Fibroblast of skin of right quadriceps (primary cell): ENCODE measurements at places on chromosomes 5 and 9.

DNA sequence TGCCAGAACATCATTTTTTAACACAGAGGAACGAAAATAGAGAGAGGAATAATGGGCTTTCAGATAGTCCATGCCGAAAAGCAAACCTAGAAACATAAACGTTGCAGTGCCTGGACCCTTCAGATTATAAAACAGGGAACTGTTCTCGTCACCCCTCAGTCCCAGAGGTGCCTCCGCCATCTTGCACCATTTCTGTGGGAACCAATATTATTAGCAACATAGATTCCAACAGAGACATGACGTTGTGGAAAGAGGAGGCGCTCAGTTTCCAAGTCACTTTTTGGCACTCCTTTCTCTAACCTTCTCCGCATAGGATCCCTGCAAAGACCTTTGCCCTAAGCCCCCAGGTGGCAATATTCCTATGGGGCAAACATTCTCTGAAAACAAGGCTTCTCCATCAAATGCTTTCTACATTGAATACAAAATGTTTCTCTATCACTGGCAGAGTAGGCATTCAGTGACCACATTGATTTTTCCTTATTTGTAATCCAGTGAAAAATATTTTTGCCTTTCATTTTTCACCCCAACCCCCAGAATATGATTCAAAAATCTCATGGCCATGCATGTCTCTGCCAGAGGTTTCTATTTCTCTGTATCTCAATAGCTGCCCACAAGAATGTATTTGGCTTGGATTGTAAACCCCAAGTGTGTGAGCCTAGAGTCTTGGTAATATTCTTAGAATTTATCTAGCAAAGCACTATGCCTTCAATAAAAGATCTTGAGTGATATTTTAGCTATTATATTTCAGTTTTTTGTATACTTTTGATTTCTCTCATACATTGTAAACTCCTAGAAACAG, 500.8 kb upstream of the WWC1 start:
- DNase-seq: peak; percentile 81

DNA sequence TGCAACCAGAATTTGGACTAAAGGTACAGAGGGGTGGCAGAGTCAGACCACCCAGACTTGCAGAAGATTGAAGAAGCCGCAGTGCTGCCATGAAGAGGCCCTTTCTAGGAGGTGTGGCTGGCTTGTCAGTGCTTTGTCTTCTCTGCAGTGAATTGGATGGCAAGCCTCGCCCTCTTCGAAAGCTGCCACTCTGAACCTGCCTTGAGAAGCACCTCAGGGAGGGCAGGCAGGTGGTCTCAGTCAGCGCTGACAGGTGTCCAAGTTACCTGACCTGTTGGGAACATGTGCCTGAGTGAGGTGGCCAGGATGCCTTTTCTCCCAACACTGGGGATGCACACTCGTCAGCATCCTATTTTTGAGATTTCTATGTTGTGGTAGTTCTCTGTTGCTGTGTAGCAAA, 6.2 kb downstream of the TENT4A start:
- DNase-seq: no peak

DNA sequence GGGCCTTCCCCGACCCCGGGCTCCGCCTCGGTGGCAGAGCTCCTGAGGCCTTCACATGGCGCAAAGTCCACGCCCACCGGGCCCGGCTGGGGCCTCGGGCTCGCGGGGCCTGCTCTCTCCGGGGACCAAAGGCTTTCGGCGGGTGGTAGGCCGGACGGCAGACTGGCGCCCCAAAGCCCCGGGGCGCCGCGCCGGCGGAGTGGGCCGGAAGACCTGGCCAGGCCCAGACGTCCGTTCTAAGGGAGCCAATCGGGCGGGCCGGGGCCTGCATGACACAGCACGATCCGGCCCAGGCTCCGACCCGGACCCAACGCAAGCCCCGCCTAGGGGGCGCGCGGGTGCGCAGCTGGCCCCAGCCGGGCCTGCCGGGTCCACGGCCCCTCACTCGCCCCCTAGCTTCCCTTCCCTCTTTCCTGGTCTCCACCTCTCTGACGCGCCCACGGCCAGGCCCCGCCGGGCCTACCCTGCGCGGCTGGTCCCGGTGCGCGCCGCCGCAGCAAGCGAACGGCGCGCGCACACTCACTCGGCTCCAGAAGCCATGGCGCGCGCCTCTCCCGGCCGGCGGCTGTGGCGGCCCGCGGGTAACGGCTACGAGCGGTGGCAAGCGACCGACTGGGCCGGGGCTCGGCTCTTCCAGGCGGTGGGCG, 488 bp downstream of the VCP start:
- DNase-seq: peak; percentile 82

DNA sequence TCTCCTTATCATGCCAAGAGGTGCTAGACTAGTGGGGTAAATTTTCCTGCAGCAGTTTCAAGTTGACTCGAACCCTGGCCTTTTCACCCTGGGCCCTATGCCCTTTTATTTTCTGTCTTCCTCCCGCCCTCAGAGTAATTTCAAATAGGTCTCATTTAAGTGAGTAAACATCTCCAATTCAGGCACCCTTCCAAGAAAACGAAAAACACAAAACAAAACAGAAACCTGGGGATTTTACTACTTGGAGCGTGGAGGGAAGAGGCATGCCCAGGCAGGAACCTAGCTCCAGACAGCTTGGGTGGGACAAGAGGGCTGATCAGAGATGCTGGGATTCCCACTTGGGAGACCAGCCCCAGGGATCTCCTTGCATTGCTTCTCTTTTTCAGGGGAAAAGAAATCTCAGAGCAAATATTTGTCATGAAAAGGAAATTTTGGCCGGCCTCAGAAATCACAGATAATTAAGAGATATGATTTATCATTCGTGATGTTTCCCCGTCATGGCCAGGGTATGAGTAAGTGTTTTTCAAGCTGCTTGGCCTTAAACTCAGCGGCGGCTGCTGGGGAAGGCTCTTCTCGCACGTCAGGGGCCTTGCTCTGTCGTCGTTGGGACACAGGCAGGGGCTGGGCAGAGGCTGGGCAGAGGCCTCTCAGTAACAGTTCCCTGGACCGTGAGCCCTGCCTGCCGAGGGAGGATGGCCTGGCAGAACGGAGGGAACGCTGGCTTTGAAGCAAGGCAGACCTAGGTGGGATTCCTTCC, 248.6 kb upstream of the KLF4 start:
- peak; percentile 80 for DNase-seq

DNA sequence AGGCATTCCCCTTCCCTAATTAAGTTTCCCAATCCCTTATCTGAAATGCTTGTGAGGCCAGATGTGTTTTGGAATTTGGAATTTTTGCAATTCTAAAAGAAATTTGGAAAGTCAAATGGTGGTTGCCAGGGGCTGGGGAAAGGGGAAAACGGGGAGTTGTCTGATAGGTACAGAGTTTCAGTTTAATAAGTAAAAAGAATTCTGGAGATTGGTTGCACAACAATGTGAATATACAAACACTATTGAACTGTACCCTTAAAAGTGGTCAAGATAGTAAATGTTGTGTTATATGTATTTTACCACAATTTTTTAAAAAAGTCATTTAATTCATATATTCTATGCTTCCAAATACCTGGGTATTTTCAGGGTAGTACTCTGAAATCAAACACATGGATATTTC, 154.5 kb downstream of the ADAMTS12 start:
- no peak for DNase-seq

DNA sequence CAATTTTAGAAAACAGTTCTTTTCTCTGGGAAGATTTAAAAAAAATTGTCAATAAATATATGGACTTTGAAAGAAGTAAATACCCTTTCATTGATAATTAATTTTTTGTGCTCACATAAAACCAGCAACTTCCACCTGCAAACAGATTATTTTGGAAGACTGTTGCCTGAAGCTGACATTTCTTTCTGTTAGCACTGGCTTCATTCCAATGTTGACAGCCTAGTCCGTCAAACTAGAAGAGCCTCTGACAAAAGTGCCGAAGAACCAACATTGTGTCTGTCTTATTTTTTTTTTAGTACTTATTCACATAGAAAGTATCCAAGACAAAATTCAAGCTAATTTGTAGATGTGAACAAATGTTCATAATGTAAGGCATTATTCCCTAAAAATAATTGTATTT, 108.6 kb upstream of the TMEM161B start:
- no peak for DNase-seq

DNA sequence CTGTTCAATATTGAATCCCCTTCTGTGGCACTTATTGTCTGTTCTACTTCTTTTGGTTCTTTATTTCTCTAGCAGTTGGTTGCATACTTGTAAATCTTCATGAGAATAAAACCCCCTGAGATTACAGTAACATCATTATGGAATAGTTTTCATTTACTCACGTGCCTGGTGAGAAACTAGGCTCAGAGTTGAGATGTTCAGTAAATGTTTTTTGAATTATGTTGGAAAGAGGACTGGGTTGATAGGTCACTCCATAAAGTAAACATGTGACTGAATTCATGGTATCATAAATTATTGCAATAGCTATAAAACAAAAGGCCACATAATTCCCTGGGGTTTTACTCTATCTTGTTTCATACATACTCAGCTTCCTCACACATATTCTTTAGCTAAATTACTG, 174.2 kb upstream of the C9orf72 start:
- DNase-seq: peak; percentile 17

DNA sequence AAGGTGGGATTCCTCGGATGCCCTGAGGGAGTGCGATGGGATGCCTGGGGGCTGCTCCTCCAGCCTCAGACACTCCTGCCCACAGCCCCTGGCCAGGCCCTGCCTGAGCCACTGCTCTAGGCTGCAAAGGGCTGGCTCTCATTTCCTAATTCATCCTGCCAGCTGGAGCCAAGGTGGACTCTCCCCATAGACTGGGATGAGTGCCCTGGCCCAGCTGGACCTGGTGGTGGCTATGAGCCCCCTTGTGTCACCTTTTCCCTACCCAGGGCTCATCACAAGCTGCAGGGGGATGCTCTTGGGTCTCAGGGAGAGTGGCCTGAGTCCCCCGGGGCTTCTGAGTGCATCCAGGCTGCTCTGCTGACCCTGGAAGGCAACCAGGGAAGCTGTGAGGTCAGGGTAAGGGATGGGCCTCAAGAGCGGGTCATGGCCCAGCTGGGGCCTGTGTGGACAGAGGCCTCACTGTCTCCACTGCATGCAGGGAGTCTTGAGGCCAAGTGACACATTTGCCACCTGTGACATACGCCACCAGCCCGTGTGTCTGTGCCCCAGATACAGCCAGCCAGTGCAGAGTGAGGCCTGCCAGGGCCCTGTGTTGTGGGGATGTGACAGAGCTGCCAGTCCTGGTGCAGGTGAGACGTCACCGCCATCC, 102.7 kb upstream of the IER5L start:
- DNase-seq: no peak

DNA sequence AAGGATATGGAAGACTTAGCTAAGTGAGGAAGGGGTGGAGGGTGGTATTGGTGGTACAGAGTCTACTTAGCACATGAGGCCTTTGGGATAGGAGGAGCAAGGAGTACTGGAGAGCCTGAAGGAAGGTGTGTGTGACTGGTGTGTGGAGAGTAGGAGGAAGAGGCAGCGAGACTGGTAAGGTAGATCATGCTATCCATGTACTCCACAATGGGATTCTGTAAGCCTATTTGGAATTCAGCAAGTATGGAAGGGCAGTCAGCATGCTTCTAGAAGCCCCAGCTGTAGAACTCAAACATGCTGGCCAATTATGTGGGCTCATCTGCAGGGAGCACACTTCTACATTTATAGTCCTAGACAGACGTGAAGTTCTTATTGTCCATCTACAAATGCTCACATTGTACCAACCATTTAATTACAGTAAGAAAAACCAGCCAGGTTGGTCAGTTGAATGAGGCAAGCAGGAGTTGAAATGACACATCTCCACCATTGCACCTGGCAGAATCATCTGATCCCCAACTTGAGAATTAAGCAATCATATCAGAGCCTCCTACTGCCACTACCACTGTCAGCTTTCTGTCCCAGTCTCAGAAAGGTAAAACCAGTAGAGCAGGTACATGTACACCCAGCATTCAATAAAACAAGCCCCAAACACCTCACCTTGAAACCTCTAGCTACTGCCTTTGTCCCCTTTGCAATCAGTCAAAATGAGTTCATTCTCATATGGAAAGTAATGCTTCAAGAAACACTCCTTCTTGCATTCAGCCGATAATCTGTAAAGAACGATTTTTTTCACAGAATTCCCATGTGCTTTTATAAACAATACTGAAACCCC, 60.9 kb upstream of the GLRX start:
- DNase-seq: no peak

- DNase-seq: no peak
These were observed 54.0 kb upstream of the MAP3K1 start for GRCh38 chr5:56761151-56761885.

GRCh38 chr9:6147846-6148245, 67.8 kb upstream of the IL33 start:
- DNase-seq: no peak

DNA sequence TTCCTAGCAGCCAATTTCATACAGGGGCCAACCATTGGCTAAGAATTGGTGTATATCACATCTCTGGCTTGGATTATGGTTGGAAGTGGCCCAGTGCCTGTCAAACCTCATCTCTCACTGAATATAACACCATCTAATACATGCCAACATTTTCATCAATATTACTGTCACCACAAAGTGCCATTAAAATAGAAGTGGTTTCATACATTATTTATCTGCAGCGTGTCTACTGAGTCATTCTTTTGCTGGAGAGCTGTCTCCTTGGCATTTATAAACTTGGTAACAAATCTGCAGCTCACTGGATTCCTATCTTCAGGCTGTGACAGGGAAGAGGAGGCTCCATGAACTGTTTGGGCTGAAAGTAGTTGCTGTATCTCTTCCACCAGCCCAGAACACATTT, 70.9 kb downstream of the PTTG1 start:
- DNase-seq: peak; percentile 46

DNA sequence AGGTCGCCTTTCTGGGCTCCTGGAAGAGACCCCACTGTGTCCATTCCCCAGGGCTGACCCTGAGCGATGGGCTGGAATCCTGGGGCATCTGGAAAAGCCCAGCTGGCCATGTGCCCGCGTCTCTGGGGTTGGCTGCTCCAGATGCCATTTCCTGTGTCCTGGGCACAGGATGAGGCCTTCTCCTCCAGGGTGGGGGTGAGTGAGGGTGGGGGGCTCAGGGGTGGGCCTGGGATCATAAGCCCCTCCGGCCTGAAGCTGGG, 30.7 kb downstream of the PAEP start:
- DNase-seq: no peak

GRCh38 chr5:174491761-174492350, 232.5 kb upstream of the MSX2 start:
- no peak for DNase-seq

DNA sequence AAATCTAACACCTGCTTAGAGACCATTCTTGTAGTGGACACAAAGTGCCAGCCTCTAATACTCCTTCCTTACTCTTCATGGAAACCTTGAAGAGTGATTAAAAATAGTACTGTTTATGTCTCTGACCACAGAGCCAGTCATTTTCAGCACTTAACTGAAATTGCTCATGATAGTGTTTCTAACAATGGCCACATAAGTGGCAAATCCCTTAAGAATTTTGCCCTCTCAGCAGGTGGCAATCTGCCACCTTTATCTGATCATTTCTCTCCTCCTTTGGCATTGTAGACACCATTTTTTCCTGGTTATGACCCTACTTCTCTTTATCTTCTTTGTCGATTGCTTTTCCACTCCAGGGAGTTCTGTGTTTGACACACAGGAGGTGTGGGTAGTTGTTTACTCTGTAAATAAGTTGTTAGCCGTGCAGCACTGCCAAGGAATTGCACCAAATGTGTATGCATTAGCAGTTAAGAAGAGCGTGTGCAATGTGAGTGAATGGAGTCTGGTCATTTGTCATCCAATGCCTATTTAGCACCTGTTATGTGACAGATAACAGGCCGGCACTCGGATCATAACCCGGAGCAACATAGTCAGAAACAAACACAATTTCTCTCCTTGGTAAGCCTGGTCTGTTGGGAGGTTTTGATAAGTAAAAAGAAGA, 36.8 kb upstream of the STARD4 start:
- no peak for DNase-seq
